Adipocyte (in vitro differentiated cells): ENCODE measurements at places on chromosomes 2 and 18.

DNA sequence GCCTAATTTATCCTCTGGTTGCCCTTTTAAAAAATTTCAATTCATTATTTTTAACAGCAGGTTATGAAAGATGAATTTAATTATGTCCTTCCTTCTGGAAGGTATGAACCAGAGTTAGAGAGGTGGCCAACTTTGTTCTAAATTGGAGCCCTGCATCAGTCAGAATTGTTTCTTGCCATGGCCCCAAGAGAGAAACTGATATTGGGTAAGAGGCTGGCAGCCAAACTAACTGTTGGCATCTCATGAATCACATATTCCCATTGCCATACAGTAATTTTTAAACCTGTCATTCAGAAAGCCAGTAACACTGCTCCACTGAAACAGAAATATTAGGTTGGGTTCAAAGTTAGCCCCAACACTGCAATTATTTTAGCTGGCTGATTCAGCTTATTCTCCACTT, 67.4 kb downstream of the SMAD2 start:
- DNase-seq = peak; percentile 29

GRCh38 chr2:148362144-148362796, 282.3 kb upstream of the EPC2 start:
- DNase-seq = no peak

DNA sequence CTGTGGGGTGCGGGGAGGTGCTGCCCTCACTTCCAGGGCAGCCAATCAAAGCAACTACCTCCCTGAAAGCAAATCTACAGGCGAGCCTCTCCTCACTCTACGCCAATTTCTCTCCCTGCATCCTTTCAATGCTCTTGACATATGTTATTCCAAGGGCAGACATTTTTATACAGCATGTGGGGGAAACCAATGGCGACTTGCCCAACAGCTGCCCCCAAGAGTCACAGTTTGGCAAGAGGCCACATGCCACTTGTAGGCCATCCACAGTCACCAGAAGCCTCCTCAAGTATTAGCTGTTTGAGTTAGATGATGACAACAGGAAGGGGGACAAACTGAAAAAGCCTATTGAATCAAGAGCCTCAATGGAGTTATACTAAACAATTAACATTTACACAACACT, 114.6 kb downstream of the MYO5B start:
- no peak for DNase-seq

DNA sequence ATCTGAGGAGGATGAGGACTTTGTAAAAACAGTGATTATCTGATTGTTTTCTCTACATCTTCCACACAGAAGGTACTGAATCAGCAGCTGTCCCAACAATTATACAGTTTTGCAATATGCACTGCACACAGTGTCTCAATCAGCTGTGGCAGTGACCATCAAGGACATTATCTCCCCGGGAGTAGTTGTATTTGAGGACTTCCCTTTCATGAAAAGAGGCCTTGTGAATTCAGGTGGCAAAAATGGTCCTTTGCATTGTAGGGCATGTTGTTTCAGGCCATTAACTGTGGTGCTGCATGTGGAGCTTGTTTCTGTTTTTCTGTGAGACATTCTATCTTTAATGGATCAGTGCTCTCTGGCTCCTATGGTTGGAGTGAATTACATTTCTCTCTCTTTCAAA, 779.4 kb upstream of the FSHR start:
- no peak for DNase-seq

DNA sequence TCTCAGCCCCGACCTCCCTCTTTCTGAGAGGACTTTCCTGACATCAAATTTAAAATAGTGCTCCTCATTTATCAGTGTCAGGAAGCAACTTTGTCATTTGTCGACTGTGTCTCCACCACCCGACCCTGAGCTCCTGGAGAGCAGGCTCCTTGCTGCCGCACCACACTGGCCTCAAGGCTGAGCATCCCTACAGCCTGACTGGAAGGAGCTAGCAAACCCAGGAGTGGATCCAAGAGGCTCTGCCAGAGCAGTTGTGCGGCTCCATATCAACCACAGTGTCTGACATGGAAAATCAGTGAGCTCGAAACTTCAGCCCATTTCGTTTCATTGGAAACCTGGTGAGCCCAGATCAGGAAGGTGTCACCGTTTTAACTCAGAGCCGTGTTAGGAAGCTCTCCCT, 125.2 kb downstream of the PTGR3 start:
- DNase-seq = no peak

DNA sequence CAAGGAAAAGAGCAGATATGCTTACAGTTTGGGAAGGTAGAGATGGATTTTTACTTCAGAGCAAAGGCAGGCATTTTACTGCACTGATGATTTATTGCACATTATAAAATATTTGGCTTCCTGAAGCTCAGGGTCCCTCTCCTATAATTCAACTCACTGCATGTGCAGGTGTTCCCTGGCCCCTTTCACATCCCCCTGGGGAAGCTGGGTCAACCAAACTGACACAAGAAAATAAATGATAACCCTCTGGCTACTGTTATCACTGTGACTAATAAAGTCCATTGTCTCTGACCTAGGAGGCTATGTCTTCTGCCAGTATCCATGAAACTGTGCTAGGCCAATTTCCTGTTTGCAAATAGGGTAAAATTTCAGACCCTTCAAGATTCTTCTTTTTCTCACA, 163.1 kb downstream of the ARL6IP6 start:
- no peak for DNase-seq

- DNase-seq = peak; percentile 81
Observed at GRCh38 chr2:174051741-174052583, 86.8 kb upstream of the SP3 start.

- no peak for DNase-seq
Observed at GRCh38 chr2:177106212-177106611, 106.4 kb upstream of the HNRNPA3 start.

GRCh38 chr2:241002275-241003046, 4.0 kb downstream of the SNED1 start:
- DNase-seq = no peak
